ENCODE measurements at places on chromosomes 16 and 17. TPM values are rescaled to one million over a fixed set of nuclear protein-coding genes. Genes with fewer than 3 reads are reported as not detected.

DNA sequence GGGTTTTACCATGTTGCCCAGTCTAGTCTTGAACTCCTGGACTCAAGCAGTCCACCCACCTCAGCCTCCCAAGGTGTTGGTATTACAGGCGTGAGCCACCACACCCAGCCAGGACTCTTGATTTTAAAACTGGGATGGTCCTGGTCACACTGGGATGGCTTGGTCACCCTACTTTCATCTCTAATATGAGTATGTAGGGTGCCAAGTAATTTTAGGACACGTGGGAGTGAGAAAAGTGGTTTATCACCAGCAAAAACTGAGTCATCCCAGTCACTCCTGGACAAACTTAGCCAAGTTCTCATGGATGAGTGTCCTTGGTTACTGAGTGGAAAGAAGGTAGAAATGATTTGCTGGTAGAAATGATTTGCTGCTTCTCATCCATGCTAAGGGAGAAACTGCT, 9.9 kb downstream of the CLEC19A start:
- no peak for DNase-seq

The HEATR9 gene
- total RNA-seq = 0.30 TPM

- no peak for DNase-seq
These were observed 8.4 kb downstream of the TSPOAP1 start for GRCh38 chr17:58320163-58320558.

The SLC52A1 gene
- total RNA-seq = 0.81 TPM

The SLC38A8 gene
- total RNA-seq = not detected

GRCh38 chr17:12618557-12618956, 47.1 kb upstream of the MYOCD start:
- DNase-seq = no peak

GRCh38 chr17:2656283-2656682, 55.3 kb downstream of the CLUH start:
- no peak for DNase-seq

- DNase-seq = no peak
These were observed 20.3 kb downstream of the CACNG5 start for GRCh38 chr17:66855204-66855603.

DNA sequence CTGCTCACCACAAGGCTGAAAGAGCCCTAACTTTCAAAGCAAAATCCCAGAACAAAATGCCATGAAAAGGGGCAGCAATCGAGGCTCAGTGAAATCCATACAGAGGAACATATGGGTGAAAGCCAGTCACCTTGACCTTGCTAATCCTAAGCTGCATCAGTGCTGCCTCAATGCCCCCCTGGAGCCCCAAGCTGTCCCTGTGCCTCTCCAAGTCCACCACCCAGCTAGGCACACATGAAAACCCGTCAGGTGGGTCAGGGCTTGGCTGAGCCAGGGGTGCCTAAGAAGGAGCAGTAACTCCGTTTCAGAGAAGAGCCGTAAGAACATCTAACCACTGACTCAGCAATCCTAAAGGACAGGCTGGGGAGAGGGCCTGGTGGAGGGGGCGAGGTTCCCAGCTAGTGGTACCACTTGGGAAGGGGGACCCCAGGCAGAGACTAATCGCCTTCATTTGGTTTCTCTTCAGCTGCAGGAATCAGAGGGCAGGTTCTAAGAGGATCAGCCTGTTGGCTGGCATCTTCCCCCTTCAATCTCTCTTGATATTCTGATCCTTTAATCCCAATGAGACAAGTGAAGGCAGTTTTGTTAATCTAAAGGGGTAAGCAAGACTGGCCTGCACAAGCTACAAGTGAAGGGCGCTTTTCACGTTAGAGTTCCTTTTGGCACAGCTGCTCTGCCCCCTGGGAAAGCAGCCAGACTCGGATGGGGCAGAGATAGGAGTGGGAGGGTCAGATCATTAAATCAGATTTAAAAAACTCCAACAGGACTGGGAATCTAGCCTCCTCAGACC, 7.6 kb downstream of the PITPNA start:
- no peak for DNase-seq

GRCh38 chr16:87951552-87952538, 611 bp downstream of the BANP start:
- no peak for DNase-seq

The ZNF232 gene
- 9.4 TPM for total RNA-seq

GRCh38 chr17:337453-337852, 15.2 kb downstream of the RPH3AL start:
- no peak for DNase-seq

The C17orf67 gene
- 4.2 TPM for total RNA-seq

DNA sequence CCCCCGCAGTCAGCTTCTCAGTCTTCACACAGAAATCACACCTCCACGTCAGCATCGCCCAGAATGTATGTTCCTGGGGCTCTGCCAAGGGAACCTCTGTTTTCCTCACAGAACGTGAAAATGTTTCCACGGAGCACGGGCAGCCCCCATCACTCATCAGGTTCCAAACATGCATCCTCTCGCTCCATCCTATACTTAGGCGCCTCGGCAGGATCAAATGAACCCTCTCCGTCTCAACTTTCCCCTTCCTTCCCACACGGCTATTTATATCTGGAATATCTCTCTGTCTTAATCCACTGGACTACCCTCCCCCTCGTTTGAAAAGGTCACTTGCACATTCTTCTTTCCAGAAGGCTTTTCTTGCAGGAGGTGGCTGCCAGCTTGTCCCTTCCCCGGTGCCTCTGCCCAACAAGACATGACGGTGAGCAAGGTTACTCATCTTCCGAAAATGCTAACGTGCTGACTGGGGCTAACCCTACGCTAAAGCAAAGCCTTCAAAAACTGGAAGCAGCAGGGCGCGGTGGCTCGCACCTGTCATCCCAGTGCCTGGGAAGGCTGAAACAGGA, 21.6 kb downstream of the NXN start:
- no peak for DNase-seq

GRCh38 chr17:32935726-32936125, 7.8 kb downstream of the TMEM98 start:
- no peak for DNase-seq

The PRSS36 gene
- 61.8 TPM for total RNA-seq

DNA sequence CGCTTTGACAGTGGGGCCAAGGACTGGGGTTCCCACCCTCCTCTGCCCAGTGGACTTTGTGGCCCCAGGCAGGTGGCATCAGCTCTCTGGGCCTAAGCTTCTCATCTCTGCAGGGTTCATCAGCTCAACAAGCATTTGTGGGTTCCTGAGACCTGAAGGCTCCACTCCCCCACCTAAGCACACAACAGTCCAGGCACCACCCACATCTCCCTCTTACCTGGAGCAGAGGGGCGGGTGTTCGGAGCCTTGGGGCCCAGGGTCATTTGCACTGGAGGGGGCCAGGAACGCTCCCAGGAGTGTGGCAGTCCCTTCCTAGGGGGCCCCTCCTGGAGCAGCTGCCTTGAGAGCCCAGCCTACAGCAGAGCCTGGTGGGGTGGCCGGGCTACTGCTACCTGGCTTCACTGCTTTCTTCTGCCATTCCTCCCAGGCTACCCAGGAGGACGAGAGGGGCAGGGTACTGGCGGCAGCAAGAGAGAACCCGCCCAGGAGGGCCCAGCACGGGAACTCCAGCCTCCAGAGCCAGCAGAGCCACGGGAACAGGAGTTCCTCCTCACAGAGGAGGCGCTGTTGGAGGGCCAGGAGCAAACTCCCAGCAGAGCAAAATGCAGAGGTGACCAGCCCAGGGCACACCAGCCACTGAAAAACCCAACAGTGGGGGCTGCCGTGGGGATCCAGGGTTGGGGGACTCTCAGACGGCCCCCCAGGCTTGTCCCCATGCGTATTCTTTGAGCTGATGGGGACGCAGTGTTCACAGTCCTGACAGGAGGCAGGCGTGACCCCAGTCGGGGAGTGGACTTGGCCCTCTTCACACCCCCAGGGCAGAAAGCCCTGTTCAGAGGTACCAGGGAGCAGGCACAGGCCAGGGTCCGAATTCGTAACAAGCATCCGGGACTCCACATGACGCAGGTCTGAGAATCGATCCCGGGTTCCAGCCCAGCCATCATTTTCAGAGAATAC, 35.1 kb upstream of the SLC38A10 start:
- DNase-seq = peak; percentile 68

DNA sequence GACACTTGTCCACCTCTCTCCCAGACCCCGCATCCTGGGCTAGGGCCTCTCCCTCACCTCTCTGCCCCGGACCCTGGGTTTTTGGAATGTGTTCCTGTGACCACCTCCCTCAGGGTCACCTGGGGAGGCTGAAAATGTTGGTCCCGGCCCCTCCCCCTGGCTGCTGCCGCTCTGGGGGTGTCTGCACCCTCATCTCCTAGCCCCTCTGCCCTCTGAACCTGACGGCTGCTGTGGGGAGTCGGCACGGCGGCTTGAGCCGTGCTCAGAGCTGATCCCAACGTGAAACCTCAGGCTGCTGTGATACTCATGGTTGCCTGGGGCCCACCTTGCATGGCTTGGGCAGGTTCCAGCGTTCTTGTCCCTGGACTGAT, 42.8 kb downstream of the ADCY7 start:
- DNase-seq = no peak

The STXBP4 gene
- 9.2 TPM for total RNA-seq

The TNS4 gene
- 2.1 TPM for total RNA-seq

GRCh38 chr17:28612936-28613872, 781 bp downstream of the RSKR start:
- DNase-seq = no peak

The MTSS2 gene
- total RNA-seq = 70.2 TPM

- DNase-seq = peak; percentile 61
These were observed 830 bp downstream of the SPHK1 start for GRCh38 chr17:76384987-76385891.

The KRT9 gene
- not detected for total RNA-seq

DNA sequence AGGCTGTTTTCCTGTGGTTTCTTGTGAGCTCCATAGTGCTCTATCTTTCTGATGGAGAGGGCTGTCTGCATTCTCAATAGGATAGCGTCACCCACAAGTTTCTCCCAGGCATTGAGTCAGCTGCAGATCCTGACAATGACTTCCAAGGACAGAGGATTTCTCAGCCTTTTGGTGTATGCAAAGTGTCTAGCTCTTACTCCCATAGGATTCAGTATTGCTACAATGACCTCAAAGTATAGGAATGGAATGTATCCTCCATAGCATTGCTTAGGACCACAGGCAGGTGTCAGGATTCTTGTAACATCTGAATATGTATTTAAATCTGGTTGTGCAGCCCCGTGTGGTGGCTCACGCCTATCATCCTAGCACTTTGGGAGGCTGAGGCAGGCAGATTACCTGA, 32.3 kb downstream of the SMIM36 start:
- DNase-seq = no peak

GRCh38 chr16:67543582-67543981, 15.0 kb downstream of the RIPOR1 start:
- DNase-seq = no peak

- DNase-seq = peak; percentile 85
These were observed 1.4 kb upstream of the LHX1 start for GRCh38 chr17:36935671-36936454.

DNA sequence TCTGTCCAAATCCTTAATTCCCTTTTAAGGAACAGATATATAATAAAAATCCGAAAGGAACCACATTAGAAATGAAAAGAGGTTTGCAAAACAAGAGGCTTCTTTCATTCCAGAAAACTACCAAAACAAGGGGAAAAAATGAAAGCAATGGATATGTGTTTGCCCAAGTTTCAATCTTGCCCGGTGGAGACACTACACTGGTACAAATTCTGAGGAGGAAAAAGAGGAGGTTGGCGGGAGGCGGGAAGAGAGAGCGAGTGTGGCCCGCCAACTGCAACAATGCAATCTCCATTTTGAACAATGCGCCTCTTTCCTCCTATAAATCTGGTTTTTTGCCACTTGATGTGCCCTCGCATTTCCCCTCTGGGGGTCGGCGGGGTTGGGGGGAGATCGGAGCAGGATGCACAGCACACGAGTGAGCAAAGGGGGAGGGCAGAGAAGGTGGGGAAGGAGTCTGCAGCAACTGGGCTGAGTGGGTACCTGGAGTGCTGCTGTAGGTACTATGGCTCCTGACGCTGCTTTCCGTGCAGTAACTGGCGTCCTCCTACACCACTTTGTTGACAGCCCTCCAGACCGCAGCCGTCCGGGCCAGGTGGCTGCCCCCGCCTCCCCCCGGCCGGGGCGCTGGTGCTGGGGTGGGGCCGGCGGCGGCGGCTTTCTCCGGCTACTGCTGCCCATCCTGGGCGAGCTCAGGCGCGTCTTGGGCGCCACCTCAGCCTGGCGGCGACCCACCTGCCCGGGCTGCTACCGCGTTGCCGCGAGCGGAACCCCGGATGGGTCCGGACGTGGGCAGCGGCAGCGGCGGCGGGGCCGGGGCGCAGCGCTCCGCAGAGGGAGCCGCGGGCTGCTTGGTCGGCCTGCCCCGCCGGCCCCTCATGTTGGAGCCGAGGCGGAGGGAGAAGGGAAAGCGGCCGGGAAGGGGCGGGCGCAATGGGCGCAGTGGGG, 93.8 kb upstream of the PLEKHM1 start:
- peak; percentile 94 for DNase-seq

- no peak for DNase-seq
These were observed 53.9 kb downstream of the PLCG2 start for GRCh38 chr16:81832801-81833547.

- no peak for DNase-seq
These were observed 115.4 kb upstream of the ZFHX3 start for GRCh38 chr16:73163238-73163815.

The C16orf92 gene
- not detected for total RNA-seq

DNA sequence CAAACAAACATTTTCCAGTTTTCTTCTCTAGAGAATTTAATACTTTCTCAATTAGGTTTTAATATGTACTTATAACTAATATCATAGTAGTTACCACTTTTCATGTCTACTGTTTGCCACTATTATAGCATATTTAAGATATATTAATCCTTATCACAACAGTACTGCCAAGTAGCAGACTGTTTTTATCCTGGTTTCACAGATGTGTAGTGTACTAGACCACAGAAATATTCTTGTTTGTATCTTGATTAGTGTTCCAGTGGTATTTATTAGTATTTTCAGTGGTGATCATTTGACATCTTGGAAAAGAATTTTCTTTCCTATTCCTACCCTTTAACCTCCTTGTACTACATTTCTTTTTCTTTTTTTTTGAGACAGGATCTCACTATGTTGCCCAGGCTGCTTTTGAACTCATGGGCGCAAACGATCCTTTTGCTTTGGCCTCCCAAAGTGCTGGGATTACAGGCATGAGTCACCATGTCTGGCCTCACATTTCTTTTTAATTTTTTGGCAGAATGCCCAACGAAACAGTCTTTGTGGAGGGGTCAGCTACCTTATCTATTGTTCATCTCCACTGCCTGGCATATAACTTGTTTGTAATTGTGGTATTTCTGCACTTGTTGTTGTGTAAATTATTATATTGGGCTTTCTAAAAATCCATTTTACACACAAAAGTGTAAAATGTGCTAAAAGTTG, 27.2 kb downstream of the MAP2K4 start:
- DNase-seq = no peak

The MRPL10 gene
- total RNA-seq = 29.9 TPM

- no peak for DNase-seq
These were observed 10.3 kb upstream of the TOX3 start for GRCh38 chr16:52557236-52557635.

The DNASE1L2 gene
- 2.0 TPM for total RNA-seq

GRCh38 chr16:85543536-85543935, 69.6 kb upstream of the GSE1 start:
- no peak for DNase-seq

Data from upper lobe of left lung (tissue), 6 donors.